ENCODE measurements at places on chromosomes 16 and 17. TPM values are rescaled to one million over a fixed set of nuclear protein-coding genes. Genes with fewer than 3 reads are reported as not detected.

- DNase-seq: no peak
- H3K4me1 ChIP-seq: no peaks in the 10 kb centered on the region
- H3K27me3 ChIP-seq: no peaks in the 10 kb centered on the region
- no peaks in the 10 kb centered on the region for H3K36me3 ChIP-seq
- no peak overlapping the region for H3K27ac ChIP-seq
Measured at GRCh38 chr17:9900044-9900594, 5.0 kb downstream of the RCVRN start.

GRCh38 chr17:34570506-34570905, 8.9 kb upstream of the TMEM132E start:
- H3K4me1 ChIP-seq: no peaks in the 10 kb centered on the region
- H3K27ac ChIP-seq: no peak overlapping the region
- DNase-seq: no peak
- H3K36me3 ChIP-seq: no peaks in the 10 kb centered on the region
- no peak overlapping the region for H3K4me3 ChIP-seq
- H3K27me3 ChIP-seq: peaks cover 12% of the 10 kb centered on the region

GRCh38 chr17:58284613-58285421, 4.1 kb upstream of the MPO start:
- DNase-seq: no peak
- H3K27me3 ChIP-seq: no peaks in the 10 kb centered on the region
- H3K36me3 ChIP-seq: no peaks in the 10 kb centered on the region
- no peak overlapping the region for H3K27ac ChIP-seq

DNA sequence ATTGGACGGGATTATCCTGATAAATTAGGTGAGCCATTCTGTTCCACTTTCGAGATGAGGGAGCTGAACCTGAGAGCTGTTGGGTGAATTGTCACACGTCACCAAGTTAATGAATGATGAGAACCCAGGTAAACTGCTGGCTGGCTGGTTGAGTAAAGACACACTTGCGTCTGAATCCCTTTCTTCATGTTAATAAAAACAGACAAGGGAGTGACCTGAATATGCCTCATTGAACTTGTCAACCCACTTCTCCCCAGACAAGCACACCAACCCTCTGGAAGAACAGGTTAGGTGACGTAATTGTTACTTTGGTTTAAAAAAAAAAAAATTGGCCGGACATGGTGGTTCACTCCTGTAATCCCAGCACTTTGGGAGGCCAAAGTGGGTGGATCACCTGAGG, 400.9 kb upstream of the CDH5 start:
- H3K4me1 ChIP-seq: no peaks in the 10 kb centered on the region
- H3K27ac ChIP-seq: no peak overlapping the region
- no peak overlapping the region for H3K4me3 ChIP-seq
- no peaks in the 10 kb centered on the region for H3K27me3 ChIP-seq
- DNase-seq: no peak

GRCh38 chr16:85326113-85326793, 214.0 kb upstream of the CIBAR2 start:
- H3K36me3 ChIP-seq: no peaks in the 10 kb centered on the region
- peak overlapping the region; percentile 31 for H3K27ac ChIP-seq
- no peaks in the 10 kb centered on the region for H3K27me3 ChIP-seq
- H3K4me1 ChIP-seq: peaks cover 7% of the 10 kb centered on the region
- no peak overlapping the region for H3K4me3 ChIP-seq
- DNase-seq: no peak

- no peaks in the 10 kb centered on the region for H3K27me3 ChIP-seq
- H3K36me3 ChIP-seq: no peaks in the 10 kb centered on the region
- H3K4me1 ChIP-seq: no peaks in the 10 kb centered on the region
- H3K4me3 ChIP-seq: no peak overlapping the region
- no peak for DNase-seq
Measured at GRCh38 chr16:74107795-74108610, 188.6 kb upstream of the PSMD7 start.

DNA sequence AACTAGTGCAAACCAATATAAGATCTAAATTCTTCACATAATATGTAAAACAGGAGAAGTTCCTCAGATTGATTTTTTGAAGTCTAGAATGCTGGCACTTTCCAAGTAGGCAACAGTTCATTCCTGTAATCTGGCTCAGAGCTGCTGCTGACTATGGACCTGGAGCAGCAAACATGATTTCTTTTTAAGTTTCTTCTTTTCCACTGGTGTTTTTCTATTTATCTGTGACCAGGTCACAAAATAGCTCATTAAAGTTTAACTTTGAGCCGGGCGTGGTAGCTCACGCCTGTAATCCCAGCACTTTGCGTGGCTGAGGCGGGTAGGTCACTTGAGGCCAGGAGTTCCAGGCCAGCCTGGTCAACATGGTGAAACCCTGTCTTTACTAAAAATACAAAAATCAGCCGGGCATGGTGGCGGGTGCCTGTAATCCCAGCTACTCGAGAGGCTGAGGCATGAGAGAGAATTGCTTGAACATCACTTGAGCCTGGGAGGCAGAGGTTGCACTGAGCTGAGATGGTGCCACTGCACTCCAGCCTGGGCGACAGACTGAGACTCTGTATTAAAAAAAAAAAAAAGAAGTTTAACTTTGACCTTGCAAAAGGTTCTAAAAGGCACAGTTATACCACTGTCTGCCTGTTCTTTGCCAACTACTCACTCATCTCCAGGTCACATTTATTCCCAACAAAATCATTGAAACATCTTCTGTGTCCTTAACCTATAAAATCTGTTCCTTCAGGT, 29.4 kb upstream of the SLC13A2 start:
- H3K36me3 ChIP-seq: no peaks in the 10 kb centered on the region
- H3K4me3 ChIP-seq: no peak overlapping the region
- no peak for DNase-seq
- H3K27me3 ChIP-seq: no peaks in the 10 kb centered on the region
- H3K27ac ChIP-seq: no peak overlapping the region

- H3K4me3 ChIP-seq: no peak overlapping the region
- H3K36me3 ChIP-seq: no peaks in the 10 kb centered on the region
- H3K27me3 ChIP-seq: no peaks in the 10 kb centered on the region
Measured at GRCh38 chr16:56950881-56951771, 10.6 kb upstream of the CETP start.

DNA sequence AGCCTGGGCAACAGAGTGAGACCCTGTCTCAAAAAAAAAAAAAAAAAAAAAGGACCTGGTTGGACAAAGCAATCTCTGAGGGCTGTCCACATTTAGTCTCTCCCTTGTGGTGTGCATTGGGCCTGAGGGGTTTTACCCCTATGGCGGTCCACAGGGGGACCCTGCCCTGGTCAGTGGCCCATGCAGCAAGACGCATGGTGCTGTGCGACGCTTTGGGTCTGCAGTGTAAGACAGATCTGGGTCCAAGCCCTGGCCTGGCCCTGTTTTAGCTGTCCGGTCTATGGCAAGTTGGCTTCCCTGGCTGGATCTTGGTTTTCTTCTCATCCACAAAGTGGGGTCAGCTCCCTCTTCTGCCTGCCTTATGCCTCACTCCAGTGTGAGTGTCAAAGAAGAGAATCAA, 123.2 kb upstream of the NLRP1 start:
- DNase-seq: no peak
- H3K4me3 ChIP-seq: no peak overlapping the region
- no peaks in the 10 kb centered on the region for H3K27me3 ChIP-seq
- H3K4me1 ChIP-seq: no peaks in the 10 kb centered on the region

DNA sequence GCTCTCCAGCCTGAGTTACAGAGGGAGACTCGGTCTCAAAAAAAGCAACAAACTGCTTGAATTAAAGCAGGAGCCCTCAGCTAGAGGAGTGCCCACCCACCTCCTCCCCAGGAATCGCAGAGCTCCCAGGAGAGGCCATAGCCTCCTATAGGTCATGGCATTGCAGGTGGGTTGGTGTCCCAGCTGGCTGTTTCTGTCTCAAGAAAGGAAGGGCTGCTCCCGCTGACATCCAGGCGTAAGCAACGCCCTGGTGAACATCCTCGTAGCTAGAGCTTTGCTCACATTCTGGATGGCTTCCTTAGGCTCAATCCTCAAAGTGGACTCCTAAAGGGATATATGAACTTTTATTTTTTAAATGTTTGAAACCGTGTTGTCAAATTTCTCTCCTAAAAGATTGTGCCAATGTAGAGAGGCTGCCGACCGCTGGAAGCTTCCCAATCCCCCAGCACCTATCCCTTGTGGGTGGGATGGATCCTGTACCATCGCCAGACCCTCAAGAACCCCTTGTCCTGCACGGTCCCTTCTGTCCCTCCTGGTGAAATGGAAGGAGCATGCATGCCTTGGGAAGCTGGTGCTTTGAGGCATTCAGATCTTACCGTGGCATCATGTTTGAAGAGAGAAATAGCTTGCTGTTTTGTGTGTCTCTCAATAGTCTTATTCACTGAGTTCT, 5.9 kb downstream of the NLRC5 start:
- H3K4me1 ChIP-seq: peaks cover 79% of the 10 kb centered on the region
- peaks cover 15% of the 10 kb centered on the region for H3K36me3 ChIP-seq
- H3K4me3 ChIP-seq: peak overlapping the region; percentile 49
- DNase-seq: no peak
- H3K27me3 ChIP-seq: no peaks in the 10 kb centered on the region

GRCh38 chr17:32485261-32486110, 1.3 kb upstream of the CDK5R1 start:
- H3K27me3 ChIP-seq: no peaks in the 10 kb centered on the region
- peaks cover 35% of the 10 kb centered on the region for H3K4me1 ChIP-seq

DNA sequence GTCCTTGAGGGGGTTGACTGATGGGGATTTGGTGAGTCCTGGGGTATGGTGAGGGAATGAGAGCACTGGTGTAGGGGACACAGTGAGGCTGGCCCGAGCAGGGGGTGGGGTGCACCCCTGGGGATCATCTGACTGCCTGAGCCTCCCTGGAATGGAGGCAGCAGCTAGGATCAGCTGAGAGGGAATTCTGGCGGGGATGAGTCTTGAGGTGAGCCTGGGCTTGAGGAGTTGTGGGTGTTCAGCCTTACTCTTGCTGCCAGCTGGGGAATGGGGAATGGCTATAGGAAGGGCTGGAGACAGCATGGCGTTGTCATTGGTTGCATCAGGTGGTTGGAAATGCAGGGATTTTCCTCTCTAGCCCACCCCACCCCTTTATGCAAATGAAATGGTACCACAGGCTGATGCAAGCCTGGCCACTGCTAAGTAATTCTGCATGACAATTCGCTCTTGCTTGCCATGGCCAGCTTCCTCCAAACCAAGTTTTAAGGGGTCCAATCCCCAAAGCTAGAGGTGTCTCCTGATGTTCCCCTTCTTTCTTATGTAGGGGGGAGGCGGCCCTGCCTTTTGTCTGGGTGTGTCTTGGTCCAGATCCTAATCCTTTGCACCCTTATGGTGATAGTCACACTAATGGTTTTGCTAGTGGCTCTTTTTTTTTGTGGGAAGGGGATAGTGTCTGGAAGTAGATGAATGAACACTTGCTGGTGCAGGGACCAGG, 7.5 kb downstream of the NFE2L1 start:
- no peak for DNase-seq
- H3K4me1 ChIP-seq: peaks cover 28% of the 10 kb centered on the region
- no peak overlapping the region for H3K4me3 ChIP-seq
- peak overlapping the region; percentile 35 for H3K27ac ChIP-seq
- H3K27me3 ChIP-seq: no peaks in the 10 kb centered on the region
- peaks cover 61% of the 10 kb centered on the region for H3K36me3 ChIP-seq

DNA sequence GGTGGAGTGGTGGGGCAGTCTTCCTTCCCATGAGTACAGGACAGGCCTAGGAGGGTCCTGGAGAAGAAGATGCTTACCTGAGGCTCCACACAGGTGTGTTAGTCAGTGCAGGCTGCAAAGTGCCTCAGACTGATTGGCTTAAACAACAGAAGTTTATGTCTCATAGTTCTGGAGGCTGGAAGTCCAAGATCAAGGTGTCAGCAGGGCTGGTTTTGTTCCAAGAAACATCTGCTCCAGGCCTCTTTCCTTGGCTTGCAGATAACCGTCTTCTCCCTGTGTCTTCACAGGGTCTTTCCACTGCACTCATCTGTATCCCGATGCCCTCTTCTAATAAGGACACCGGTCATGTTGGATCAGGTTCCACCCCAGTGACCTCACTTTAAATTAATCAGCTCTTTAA, 153.0 kb downstream of the NTN1 start:
- no peaks in the 10 kb centered on the region for H3K27me3 ChIP-seq
- H3K27ac ChIP-seq: no peak overlapping the region
- H3K4me1 ChIP-seq: no peaks in the 10 kb centered on the region
- no peaks in the 10 kb centered on the region for H3K36me3 ChIP-seq
- no peak overlapping the region for H3K4me3 ChIP-seq
- DNase-seq: no peak

GRCh38 chr17:50118076-50118827, 11.7 kb downstream of the SAMD14 start:
- no peaks in the 10 kb centered on the region for H3K4me1 ChIP-seq
- peaks cover 9% of the 10 kb centered on the region for H3K27me3 ChIP-seq
- H3K36me3 ChIP-seq: no peaks in the 10 kb centered on the region
- H3K27ac ChIP-seq: no peak overlapping the region

- no peak for DNase-seq
- H3K4me1 ChIP-seq: no peaks in the 10 kb centered on the region
- no peaks in the 10 kb centered on the region for H3K27me3 ChIP-seq
- no peak overlapping the region for H3K4me3 ChIP-seq
- no peaks in the 10 kb centered on the region for H3K36me3 ChIP-seq
- H3K27ac ChIP-seq: no peak overlapping the region
Measured at GRCh38 chr16:72938795-72939164, 109.1 kb downstream of the ZFHX3 start.

DNA sequence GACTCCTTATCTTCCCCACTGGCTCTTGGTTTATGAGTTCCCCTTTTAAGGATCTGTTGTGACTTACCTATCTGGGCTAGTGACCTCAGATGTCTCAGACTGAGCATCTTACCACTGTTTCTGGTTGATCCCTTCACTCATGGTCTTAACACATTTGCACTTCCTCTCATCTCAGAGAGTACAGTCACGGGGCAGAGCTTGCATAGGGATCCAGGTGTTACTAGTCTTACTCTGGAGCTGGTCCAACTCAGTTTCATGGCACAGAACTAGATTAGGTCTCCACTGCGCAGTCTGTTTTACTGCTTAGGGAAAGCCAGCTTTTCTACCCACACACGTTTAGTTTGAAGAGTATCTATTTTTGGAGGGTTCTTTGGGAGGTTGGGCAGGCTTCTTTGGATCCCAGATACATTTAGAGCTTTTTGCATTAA, 10.2 kb downstream of the GABARAPL2 start:
- no peak overlapping the region for H3K27ac ChIP-seq
- H3K4me1 ChIP-seq: no peaks in the 10 kb centered on the region
- H3K36me3 ChIP-seq: peaks cover 58% of the 10 kb centered on the region
- no peak overlapping the region for H3K4me3 ChIP-seq
- H3K27me3 ChIP-seq: no peaks in the 10 kb centered on the region

- no peaks in the 10 kb centered on the region for H3K27me3 ChIP-seq
- H3K4me1 ChIP-seq: no peaks in the 10 kb centered on the region
- no peak overlapping the region for H3K27ac ChIP-seq
- H3K36me3 ChIP-seq: no peaks in the 10 kb centered on the region
- no peak for DNase-seq
- no peak overlapping the region for H3K4me3 ChIP-seq
Measured at GRCh38 chr17:52027081-52027480, 131.4 kb downstream of the CA10 start.

Gene KRT36
- total RNA-seq: not detected

Gene CACNG1
- total RNA-seq: not detected

Gene KRT25
- not detected for total RNA-seq

Gene NPIPA5
- total RNA-seq: 12.4 TPM

Gene SCPEP1
- 26.6 TPM for total RNA-seq

Measured in CD8-positive, alpha-beta memory T cell (primary cell).